ENCODE measurements at places on chromosomes 6 and 20.

DNA sequence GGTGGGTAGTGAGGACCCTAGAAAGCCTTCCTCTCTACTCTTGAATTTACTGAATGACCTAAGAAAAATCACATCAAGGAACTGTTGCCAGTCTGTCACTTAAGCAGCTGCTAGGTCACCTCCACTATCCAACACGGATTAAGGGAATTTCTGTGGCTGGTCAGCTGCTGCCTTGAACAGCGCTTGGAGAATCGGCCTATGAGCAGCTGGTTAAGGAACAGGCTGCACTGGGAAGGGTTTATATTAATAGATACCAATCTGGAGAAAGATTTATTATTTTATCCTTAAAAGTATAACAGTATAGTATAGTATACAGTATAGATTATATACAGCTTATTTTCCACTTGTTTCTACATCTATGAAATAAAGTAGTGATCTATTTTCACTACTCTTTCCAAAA, 6.5 kb downstream of the PTPRK start:
- no peak for DNase-seq

DNA sequence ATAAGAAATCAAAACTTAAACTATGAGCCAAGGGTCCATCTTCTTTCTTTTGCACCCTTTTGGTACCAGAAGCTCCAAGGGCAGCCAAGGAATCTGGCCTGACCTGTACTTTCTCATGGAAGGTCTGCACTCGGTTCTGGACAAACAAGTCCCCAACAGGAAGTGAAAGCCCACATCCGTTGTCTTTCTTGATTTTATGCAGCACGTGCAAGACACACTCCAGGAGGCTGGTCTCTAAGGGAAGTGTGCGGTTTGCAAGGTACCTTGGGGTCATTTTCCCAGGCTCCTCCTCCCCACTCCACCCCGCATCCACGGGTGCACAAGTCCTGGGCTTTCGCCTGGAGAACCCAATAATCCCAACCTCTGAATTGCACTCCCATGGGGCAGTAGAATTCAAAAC, 101.9 kb downstream of the NFATC2 start:
- DNase-seq = no peak

- DNase-seq = no peak
Observed at GRCh38 chr20:43238833-43239232, 49.1 kb upstream of the PTPRT start.

- DNase-seq = no peak
Observed at GRCh38 chr20:48679599-48679998, 148.2 kb downstream of the PREX1 start.

GRCh38 chr20:19784511-19785172, 26.6 kb downstream of the RIN2 start:
- no peak for DNase-seq

DNA sequence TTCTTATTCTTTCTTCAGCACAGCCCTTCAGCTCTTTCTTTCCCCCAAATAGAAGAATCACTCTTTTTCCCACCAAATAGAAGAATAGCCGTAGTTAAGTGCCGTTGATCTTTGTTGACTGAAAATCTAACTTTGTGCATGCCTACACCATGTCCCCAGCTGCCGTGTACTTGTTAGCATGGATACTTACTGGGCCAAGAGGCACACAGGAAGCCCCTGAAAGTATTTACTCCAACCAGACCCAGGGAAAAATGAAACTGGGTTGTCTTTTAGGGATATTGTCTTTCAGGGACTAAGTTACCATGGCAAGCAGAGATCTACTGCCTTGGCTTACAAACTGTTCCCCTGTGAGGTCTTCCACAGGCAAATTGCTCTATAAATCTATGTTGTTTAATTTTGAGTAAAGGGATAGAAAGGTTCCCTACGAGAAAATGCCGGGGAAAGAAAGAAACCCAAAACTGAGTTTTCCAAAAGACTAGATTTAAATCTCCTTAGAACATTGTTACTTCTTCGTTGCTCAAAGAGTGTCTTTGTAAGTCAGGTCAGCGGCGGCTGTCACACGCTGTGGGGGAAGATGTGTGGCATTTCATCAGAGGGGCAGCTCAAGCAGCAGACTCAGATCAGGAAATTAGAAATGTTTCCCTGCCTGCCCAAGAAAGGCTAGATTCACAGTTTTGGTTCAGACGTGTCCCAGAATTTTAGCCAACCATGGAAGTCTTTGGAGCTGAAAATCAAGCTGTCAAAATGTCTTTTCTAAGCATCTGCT, 188.2 kb upstream of the PRND start:
- no peak for DNase-seq

DNA sequence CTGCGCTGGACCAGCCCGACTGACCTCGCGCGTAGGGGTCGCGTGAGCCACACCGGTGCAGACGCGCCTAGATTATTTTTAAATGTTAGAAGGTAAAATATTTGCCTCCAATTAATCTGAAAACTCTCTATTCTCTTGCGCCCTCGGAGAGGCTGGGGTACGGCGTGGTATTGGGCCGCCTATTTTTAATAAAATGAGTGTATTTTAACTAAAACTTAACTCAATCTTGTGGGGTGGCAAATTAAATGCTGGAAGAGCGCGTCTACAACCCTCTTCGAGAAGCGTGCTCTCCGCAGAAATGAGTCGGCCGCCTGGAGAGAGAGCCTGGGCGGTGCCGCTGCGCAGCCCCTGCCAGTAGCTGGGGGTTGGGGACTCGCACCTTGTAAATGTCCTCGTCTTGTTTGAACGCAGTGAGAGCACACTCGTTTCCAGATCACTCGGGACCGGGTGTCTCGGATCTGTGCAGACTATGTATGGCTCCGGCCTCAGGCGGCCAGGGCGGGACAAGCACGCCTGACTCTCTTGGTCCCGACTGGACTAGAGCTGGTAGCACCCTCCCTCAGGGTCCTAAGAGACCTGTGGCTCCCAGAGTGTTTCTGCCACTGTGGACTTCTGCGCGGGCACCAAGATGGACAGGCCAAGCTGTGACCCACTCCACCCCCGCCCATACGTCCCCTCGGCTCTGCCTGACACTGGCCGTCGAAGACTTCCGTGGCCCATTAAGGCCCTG, 2.0 kb upstream of the MAFB start:
- no peak for DNase-seq

DNA sequence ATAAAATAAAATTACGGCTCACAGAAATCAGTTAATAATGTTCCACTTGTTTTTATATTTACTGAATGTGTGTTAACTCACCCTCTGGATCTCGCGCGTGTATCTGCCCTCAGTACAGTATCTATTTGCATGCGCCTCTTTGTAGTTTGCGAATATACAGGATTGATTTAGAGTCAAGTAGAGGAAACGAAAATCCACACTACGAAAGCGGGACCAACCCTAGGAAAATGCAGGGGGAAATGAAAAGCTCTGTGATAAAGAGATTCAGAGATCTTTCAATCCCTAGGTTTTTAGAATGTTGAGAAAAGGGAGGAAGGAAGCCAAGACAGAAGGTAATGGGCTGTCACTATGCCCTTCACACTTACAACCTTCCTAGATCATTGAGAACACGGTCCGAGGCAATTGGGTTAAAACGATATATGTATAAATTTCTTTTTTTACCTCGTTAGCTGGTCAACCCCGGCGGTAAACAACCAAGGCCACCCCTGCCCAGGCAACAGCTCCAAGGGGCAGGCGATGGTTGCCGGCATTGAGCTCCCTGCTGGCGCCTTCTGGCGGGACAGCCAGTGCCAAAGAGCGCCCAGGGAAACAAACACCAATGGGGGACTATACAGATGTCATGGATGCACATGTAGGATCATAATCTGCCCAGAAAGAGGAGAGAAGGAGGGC, 792 bp upstream of the FUT9 start:
- DNase-seq = no peak

- DNase-seq = no peak
Observed at GRCh38 chr6:87674290-87674689, 27.7 kb downstream of the AKIRIN2 start.

- no peak for DNase-seq
Observed at GRCh38 chr6:148392671-148393070, 50.0 kb downstream of the SASH1 start.

GRCh38 chr6:115467726-115468125, 593.0 kb downstream of the FRK start:
- no peak for DNase-seq

GRCh38 chr6:94323853-94324252, 904.5 kb upstream of the EPHA7 start:
- DNase-seq = no peak

GRCh38 chr6:139341060-139341459, 33.4 kb downstream of the CITED2 start:
- no peak for DNase-seq

DNA sequence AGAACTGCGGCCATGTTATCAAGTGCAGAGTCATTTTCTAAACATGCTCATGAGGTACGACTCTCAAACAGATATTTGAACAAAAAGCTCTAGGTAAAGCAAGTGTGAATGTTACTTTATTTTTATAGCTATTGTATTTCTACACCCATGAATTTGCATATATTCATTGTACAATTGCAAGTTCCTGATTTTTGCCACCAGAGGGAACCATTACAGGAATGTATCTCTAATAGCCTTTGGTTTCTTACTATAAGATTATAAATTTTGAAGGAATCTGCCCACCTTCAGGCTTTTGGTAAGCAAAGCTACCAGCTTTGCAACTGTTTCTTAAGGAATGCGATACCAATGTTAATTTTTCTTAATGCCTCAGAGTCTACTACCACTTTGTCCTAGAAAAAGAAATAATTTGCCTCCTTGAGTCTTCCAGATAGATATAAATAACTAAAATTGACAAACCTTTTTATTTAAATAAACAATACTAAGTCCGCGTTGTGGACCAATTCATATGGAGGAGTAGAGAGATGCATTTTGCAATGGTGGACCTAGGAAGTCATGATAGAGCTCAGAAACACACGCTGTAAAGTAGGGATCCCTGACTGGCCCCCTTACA, 125.4 kb upstream of the SAMD5 start:
- no peak for DNase-seq

DNA sequence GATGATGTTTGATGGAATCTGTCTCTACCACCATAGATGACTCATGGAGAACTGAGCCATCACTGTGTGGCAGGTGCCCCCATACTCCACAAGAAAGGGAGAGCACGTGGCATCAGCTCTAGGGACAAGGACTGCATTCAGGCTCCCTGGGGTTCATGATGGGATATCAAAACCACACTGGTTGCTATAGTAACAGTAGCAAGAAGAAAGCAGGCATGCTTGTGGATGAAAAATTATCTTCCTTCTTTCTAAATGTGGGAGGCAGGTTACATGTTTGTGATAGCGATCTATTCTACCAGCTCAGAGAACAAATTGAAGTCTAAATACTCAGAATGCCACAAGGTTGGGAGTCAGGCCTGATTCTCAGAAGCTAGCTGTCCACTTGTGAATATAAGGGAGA, 224.2 kb downstream of the ARHGAP18 start:
- DNase-seq = no peak

DNA sequence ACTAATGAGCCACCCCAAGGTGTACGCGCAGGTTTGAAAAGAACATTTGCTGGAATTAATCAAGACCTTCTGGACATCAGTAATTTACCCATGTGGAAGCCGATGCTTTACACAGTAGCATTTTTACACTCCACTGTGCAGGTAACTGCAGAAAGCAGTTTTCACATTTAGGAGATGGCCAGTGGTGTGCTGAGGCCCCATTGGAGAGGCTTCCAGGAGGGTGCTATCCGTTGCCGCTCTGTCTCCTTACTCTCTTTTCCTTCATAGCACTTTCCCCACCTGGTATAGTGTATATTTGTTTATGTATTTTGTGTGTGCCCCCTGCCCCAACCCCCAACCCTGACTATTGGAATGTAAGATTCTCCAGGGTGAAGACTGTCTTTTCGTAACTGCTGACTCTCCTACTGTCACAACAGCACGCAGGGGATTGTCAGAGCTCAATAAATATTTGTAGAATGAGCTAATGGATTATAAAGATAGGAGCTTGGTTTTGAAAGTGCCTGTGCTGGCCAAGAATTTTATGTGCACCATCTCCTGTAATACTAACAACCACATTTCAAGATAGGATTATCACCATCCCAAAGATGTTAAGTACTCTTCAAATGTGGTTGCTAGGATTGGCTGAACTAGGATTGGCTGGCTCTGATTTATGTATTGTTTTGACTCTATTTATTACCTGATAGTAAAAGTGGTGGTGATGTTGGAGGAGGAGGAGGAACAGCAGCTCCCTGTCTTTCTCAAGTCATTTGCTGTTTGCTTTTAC, 74.0 kb upstream of the GLP1R start:
- DNase-seq = no peak

- no peak for DNase-seq
Observed at GRCh38 chr6:3471286-3471685, 14.4 kb upstream of the SLC22A23 start.

DNA sequence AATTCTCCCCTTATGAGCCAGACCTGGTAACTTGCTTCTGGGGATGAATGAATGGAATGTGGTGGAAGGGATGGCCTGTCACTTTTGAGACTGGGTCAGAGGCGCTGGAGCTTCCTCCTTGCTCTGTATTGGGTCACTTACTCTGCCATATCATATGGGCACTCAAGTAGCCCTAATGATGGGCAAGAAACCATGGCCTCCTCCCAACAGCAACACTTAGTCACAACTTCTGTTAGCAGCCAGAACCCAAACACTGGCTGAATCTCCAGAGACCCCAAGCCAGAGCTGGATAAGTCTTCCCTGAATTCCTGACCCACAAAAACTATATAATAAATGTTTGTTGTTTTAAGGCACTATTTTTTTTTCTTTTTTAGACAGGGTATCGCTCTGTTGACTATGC, 5.5 kb downstream of the E2F1 start:
- DNase-seq = no peak

DNA sequence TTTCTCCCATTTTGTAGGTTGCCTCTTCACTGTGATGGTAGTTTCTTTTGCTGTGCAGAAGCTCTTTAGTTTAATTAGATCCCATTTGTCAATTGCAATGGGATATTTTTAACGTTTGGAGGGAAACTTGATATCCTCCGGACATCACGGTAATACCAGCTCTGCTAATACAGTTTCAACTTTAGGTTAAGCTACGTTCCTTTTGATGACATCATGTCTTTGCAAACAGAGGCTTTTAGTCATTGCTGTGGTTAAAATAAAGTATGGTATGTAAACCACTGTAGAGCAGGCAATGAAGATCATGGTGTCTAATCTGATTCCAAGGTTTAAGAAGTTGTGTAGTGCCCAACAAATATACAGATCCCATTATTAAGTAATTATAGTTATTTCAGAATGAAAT, 168.0 kb upstream of the CHD6 start:
- DNase-seq = no peak

DNA sequence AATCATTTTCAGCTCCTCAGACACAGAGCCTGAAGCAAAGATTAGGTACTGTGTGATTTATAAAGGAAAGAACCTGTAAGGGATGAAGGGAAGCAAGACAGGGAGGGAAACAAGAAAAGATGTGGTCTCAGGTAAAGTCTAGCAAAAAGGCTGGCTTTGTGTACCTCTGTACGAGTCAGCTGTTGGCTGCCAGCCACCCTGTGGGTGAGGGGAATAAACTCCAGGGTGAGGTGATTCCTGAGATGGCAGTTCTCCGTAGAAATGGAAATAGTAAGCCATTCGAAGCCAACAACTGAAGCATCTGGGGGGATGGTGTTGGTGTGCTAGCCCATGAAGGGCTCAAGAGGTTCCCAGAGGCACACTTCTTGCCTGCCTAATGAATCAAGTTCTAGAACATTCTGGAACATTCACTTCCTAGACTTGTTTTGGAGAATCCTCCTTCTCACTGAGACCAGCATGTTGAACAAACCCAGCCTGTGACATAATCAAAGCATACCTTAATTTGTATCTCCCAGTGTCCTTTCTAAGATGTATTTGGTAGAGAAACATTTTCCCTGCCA, 10.6 kb upstream of the TTPAL start:
- DNase-seq = no peak

All from sciatic nerve (tissue), 2 donors.